Activated CD4-positive, alpha-beta T cell treated with anti-CD3 and anti-CD28 coated beads for 24 hours (primary cell): ENCODE measurements at places on chromosomes 7 and 10.

GRCh38 chr7:47290466-47290865 lies 291.4 kb downstream of the TNS3 start:
- DNase-seq = no peak

DNA sequence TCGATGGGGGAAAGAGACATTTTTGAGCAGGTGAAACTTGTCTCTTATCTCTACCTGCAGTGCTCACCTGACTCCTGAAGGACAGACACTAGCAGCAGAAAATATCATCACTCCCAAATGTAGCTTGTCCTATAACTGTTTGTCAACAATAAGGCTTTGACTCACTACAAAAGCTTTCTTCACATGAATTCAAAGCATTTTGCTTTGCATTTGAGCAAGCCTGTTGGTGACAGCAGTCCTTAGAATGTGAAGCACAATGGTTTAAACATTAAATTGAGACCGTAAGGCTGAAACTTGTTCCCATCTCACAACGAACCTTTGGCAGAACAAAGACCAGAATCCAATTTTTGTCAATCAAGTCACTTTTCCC lies 30.6 kb upstream of the ZNRF2 start:
- no peak for DNase-seq

GRCh38 chr7:81187753-81188152 lies 268.9 kb upstream of the SEMA3C start:
- DNase-seq = no peak

- DNase-seq = no peak
These were observed 153.7 kb downstream of the CDK14 start for GRCh38 chr7:90749774-90750173.

GRCh38 chr7:47231032-47231431 lies 350.9 kb downstream of the TNS3 start:
- no peak for DNase-seq

- DNase-seq = no peak
These were observed 15.7 kb downstream of the PPP1R3C start for GRCh38 chr10:91617072-91617609.

DNA sequence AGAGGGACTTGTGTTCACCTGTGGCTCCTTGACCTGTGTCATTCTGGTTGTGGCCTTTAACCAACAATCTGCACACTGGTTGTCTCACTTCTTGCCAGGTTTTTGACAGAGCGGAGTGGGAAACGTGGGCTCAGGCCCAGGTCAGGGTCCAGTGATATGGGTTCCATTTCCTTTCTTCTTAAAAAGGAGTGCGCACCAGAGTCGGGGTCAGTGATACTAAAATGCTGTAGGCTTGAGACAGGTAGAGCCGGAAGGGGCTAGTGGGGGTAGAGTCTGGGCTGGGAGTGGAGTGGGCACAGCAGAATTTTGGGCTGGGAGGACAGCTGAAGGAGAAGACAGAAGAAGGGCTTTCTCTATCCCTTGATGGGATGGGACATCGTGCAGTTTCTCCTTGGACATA lies 61.2 kb downstream of the SH2D4B start:
- DNase-seq = no peak

GRCh38 chr7:34622771-34623250 lies 35.2 kb upstream of the NPSR1 start:
- no peak for DNase-seq

DNA sequence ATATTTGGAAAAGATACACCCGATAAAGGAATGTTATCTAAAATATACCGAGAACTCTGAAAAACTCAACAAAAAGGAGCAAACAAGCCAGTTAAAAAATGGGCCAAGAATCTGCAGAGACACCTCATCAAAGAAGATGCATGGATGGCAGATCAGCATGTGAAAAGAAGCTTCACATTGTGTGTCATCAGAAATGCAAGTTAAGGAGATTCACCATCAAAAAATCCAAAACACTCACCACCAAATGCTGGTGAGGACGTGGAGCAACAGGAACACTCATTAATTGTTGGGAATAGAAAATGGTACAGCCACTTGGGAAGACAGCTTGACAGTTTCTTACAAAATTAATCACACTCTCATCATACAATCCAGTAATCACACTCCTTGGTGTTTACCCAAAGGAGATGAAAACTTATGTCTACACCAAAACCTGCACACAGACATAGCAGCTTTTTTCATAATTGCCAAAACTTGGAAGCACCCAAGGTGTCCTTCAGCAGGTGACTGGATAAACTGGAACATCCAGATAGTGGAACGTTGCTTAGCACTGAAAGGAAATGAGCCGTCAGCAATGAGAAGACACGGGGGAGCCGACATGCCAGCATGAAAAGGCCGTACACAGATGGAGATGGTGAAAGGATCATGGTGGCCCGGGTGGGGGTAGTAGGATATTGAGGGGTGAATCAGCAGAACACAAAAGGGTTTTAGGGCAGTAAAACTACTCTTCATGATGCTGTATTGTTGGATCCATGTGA lies 27.9 kb upstream of the PWWP2B start:
- no peak for DNase-seq

DNA sequence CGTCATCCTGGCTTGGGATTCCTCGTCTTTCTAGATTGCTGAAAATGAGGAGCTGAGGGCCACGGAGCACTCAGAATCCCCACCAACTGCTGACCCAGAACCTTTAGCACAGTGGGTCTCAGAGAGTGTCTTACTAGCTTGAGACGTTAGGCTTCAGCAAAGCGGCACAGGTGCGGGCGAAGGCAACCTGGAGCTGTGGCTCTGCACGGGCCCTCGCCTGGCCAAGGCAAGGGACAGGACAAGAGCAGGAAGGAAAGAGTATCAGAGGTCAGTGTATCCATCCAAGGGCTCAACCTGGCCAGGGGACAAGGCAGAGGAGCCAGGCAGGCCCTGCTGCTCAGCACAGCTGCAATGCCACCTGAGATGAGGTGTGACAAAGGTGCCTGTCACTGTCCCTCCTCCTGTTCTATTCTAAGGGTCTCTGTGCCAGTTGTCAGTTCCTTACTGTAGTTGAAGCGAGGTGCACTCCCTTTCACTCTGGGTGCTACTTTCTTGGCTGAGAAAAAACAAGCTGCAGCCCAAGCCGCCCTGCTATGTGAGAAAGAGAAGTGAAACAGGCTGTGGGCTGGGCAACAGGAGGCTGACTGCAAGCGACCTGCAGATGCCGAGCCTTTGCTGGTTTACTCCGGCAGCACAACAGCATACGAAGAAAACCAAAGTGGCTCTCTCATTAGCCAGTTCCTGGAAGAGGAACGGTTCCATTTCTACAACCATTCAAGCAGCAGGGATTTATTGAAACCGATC lies 33.3 kb upstream of the KDM7A start:
- no peak for DNase-seq

- DNase-seq = no peak
These were observed 95.2 kb upstream of the TMEM26 start for GRCh38 chr10:61548364-61548763.

GRCh38 chr10:34153663-34154382 lies 661.3 kb downstream of the PARD3 start:
- no peak for DNase-seq

- no peak for DNase-seq
These were observed 137.6 kb upstream of the PITRM1 start for GRCh38 chr10:3310016-3310784.

GRCh38 chr7:139362302-139362701 lies 2.6 kb downstream of the LUC7L2 start:
- DNase-seq = no peak

DNA sequence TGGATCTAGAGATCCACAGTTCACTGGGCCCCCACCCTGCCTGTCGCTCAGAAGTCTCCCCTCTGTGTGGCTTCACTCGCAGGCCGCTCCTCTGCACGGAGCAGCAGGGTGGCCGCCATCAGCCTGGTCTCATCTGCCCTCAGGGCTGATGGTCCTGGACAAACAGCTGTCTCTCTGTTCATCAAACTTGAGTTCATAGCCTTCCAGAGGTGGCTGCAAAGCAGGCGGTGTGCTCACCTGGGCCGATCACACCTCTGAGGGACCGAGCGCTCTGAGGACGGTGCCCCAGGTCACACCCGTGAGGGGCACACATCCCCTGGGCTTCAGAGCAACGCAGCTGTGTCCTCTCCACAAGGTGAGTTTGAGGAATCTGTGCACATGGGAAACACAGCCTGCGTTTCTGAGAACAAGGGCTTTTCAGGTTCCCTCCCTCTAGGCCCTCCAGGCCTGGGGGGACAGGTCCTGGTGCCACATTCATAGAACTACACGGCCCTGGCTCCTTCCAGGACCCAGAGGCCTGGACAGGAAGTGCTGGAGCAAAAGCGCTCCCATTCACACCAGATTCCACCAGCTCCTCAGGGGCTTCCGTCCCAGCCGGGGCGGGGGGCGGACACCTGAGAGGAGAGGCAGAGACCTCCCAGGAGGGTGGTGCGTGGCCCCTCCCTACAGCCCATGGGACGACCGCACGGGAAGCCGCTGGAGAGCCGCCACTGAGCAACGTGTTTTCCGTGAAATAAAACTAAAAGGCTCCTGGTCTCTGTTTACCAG lies 31.2 kb upstream of the FAM20C start:
- no peak for DNase-seq

DNA sequence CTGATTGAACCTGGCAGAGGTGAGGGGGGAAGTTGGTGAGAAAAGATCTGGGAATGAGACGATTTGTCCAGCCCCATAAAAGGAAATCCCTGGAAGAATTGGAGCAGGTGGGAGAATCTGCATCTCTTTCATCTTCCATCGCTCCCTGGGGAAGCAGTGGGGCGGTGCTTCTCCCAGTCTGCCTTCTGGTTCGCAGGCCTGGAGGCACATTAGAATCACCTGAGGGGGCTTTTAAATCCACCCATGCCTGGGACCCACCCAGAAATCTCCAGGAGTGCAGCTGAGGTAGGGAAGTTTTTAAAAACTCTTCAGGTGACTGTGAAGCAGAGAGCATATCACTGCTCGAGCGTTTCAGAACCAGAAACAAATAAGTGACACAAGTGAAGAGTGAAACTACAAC lies 26.7 kb upstream of the SYPL1 start:
- no peak for DNase-seq

- no peak for DNase-seq
These were observed 3.0 kb upstream of the GIMAP5 start for GRCh38 chr7:150734254-150734653.

GRCh38 chr7:44891791-44892190 lies 6.5 kb upstream of the PURB start:
- DNase-seq = no peak

- DNase-seq = no peak
These were observed 22.0 kb upstream of the GSDME start for GRCh38 chr7:24779283-24779655.

- DNase-seq = no peak
These were observed 40.5 kb downstream of the HTR7 start for GRCh38 chr10:90817128-90817889.

DNA sequence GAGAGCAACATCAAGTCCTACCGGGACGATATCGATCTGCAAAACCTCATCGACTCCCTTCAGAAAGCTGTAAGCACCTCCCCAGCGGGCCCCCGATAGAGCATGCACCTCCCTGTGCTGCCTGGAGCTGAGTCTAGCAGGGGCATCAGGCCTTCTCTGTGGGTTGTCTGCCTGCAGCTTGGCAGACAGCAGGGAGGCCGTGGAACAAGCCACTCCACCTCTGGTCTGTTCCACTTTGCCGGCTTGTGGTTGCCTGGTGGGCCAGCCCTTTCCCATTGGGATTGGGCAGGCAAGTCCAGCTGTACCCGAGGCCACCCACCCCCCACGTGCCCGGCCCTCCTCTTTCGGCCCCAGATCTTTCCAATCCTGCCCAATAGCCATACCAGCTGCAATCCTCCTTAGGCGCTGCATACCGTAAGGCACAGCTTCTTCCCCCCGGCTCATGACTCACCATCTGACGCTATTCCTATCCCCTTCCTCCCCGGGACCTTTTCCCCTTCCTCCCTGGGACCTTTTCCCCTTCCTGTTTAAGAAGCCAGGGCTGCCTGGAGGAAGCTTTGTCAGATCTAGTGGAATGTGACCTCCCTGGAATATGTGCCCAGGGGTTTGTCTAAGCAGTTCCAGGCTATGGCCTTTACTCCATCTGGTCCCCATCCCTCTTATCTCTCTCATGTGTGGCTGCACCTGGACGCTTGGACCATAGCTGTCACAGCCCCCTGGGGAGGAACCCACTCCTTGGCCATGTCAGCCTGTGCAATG lies 28.1 kb upstream of the SH2D4B start:
- DNase-seq = no peak

GRCh38 chr7:145293228-145293701 lies 457.4 kb upstream of the TPK1 start:
- DNase-seq = no peak

- DNase-seq = no peak
These were observed 72.2 kb upstream of the DLX6 start for GRCh38 chr7:96933067-96933645.
